ENCODE measurements at places on chromosomes 5 and 9.

DNA sequence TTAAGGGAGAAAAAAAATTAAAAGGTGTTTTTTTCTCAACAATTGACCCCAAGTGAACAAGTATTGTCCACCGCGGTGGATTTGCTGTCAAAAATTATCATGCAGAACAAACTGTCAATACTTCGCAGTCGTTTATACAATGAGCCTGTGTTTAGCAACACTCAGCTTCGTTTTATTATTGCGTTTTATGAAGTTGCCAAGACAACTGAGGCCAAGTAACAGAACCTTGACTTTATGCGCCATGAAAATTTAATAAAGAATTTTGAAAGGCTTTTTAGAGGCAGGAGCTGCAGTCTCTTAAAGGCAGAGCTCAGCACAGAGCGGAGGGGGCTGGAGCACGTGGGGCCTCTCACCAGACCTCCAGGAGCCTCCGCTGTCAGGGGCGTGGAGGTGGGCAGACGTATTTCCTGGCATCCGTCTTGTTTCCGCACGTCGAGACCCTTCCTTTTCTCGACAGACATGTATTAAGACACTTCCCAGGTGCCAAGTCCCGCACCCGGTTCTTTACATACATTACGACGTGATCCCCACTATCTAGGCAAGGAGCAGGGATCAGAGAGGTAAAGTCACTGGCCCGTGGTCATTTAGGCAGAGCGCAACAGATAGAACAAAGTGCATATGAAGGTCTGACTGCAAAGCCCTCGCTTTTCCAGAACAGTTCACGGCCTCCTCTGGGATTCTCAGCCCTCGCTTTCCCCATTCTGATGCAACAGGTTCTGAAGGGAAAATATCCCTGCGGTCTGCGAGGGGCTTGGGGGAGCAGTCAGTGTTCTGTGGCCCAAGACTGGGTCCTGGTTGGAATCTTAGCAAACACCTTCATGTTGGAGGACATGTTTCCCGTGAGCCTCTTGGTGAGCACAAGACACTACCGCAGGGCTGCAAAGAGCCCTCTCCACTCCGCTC lies 164.4 kb downstream of the DAB2IP start:
- DNase-seq = no peak

DNA sequence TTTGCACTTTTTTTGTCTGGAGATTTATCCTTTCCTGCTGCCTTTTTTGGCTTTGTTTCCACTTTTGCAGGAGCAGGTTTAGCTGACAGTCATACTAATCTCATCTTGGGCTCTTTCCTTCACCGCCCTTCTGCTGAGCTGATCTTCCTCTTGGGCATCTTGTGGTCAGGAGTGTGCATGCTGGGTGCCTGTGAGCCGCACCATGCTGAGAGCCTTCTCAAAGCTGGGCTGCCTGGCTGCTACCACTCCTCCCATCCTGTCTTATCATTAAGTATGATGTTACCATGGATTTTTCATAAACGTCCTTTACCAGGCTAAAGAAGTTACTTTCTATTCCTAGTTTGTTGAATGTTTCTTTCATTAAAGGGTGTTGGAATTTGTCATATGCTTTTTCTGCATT lies 49.5 kb upstream of the MCCC2 start:
- DNase-seq = no peak

- DNase-seq = no peak
Observed at GRCh38 chr5:18037718-18038117, 403.5 kb downstream of the TAF11L14 start.

- DNase-seq = no peak
Observed at GRCh38 chr5:147234239-147234824, 494 bp upstream of the STK32A start.

GRCh38 chr9:123343443-123344191 lies 12.4 kb upstream of the CRB2 start:
- peak; percentile 73 for DNase-seq

DNA sequence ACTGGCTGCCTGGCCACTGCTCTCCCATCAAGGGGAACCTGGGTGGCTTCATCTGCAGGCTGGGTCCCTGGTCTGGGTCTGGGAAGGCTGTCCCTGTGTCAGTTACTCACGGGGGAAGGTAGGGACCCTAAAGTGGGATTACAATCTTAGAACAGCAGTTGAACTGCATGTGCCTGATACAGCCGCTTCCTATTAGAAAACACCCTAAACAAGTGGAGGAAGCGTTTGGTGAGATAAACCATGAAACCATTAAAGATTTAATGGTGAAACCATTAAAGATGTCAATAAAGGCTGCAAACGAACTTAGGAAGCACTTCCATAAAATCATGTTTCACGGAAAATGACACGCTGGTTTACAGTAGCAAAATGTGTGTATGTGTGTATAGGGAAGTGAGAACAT lies 2.5 kb upstream of the GFI1B start:
- DNase-seq = peak; percentile 10

DNA sequence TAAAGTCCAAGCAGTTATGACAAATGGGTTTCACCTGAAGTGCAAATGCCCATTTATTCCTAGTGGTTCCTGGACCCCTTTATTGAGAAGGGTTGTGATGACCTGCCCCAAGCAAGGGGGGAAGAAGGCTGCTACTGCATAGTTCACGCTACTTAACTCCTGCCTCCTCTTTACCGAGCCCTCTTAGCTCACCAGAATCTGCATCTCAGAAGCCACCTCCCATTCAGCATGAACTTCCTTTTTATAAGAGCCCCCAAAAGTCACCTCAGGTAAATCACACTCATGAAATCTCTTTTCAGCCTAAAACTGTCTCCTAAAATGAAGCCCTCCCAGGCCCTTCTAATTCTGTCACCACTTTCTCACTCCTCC lies 26.6 kb upstream of the C9orf72 start:
- peak; percentile 42 for DNase-seq

GRCh38 chr5:180563994-180564393 lies 27.3 kb downstream of the SCGB3A1 start:
- DNase-seq = no peak

DNA sequence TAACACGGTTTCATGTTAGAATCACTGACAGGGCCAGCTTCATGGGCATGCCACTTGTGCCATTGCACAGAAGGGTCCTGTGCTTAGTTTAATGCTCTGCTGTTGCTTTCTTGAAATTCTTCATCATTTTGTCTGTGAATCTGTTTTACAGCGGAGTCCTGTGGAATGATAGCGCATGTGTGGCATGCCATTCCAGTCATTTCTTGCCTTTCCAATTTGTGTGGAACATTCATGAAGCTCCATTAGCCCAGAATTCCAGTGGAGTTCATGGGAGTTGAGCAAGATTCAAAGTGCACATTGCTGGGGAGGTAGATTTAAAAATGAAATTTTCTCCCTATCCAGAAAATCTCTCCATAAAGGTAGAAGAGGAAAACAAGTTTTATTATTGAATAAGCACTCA lies 43.4 kb upstream of the NREP start:
- no peak for DNase-seq

- no peak for DNase-seq
Observed at GRCh38 chr9:70003901-70004714, 39.5 kb upstream of the MAMDC2 start.

DNA sequence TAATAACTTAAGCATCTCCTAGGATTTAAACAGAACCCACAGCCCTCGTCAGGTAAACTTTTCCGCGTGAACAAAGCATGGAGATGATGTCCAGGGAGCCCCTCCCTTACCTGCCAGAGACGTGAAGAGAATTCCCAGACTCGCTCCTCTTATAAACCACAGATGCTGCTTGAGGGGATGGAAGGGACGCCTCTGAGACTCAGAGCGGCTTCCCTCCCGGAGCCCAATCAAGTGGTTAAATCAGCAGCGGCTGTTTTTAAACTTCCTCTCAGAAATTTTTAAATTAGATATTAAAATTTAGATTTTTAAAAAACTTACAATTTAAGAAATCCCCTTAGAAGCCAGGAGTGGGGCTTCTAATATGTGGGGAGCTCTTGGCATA lies 71.8 kb downstream of the RAPGEF1 start:
- DNase-seq = no peak

GRCh38 chr9:79745752-79746336 lies 174.1 kb downstream of the TLE4 start:
- DNase-seq = no peak

DNA sequence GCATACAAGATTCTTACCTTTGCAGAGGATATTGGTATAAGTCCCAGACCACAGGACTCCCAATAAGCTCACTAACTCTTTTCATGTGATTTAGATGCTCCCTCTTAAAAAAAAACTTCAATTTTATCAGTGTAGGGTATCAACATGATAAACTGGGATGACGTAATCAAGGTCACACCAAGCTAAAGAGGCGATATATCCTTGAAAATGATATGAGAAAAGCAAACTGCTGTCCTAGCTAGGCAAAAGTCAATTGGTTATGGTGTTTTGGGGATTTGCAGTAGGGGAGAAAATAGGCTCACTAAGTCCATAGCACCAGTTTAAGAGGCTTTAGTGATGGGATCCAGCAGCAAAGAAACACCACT lies 354.4 kb downstream of the DIRAS2 start:
- no peak for DNase-seq

DNA sequence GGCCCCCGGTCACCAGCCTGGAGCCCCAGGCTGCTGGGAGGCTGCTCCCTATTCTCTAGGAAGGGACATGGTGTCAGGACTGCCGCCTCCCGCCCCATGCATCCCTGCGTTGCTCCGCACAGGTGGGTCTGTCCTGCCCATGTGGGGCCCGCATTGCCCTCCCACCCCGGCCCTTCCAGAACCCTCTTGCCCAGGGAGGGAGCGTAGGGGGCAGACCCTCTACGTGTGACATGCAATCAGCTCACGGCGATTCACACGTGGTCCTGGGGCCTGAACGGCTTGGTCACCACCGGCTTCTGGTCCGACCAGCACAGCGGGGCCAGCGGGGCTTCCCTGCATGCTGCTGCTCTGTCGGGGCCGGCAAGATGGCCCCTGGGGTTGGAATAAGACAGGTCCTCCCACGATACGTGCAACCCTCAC lies 9.4 kb downstream of the SLC6A19 start:
- DNase-seq = no peak

- DNase-seq = no peak
Observed at GRCh38 chr5:15354021-15354420, 146.0 kb upstream of the FBXL7 start.

- DNase-seq = no peak
Observed at GRCh38 chr5:66511491-66511890, 84.7 kb upstream of the MAST4 start.

DNA sequence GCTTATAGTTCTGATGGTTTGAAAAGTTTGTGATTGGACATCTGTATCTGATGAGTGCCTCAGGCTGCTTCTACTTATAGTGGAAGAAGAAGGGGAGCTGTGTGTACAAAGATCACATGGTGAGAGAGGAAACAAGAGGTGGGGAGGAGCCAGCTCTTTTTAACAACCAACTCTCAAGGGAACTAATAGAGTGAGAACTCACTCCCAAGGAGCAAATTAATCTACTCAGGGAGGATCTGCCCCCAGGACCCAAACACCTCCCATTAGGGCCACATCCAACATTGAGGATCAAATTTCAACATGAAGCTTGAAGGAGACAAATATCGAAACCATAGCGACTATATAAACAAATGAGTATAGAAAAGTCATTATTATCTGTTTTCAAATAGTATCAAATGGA lies 64.7 kb upstream of the PRLR start:
- no peak for DNase-seq
